ENCODE measurements at places on chromosomes 2 and 18.

DNA sequence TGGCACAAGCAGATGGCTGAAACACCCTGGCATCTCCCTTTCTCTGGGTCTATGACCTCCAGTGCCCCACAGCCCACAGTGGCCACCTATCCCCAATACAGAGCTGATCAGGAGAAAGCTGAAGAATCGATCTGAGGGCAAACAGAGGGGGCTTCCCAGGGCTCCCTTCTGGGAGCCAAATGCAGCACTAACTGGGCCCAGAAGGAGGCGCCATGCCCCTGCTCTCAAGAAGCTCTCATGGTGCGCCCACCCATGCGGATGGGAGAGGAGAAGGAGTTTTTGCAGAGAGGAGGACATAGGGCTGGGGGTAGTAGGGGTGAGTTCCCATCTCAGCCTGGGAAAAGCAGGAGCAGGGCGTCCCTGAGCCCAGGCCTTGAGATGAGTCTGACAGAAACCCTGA, 787.3 kb upstream of the RAB6C start:
- DNase-seq, result no peak

- DNase-seq, result no peak
Observed at GRCh38 chr2:134189009-134189720, 64.7 kb upstream of the MGAT5 start.

- no peak for DNase-seq
Observed at GRCh38 chr18:55328301-55328700, 259.7 kb downstream of the TCF4 start.

GRCh38 chr2:96534701-96535181, 1.8 kb upstream of the ARID5A start:
- DNase-seq, result no peak

- peak; percentile 82 for DNase-seq
Observed at GRCh38 chr2:69565431-69565839, 78.1 kb downstream of the AAK1 start.

Data from activated CD4-positive, alpha-beta T cell treated with anti-CD3 and anti-CD28 coated beads, Interleukin-2, Interleukin-6, amounts not matched to agents 100 ng/mL and 50 ng/mL, durations not matched to agents 16 hours and 8 hours (primary cell).